ENCODE measurements at places on chromosomes 4 and X.

DNA sequence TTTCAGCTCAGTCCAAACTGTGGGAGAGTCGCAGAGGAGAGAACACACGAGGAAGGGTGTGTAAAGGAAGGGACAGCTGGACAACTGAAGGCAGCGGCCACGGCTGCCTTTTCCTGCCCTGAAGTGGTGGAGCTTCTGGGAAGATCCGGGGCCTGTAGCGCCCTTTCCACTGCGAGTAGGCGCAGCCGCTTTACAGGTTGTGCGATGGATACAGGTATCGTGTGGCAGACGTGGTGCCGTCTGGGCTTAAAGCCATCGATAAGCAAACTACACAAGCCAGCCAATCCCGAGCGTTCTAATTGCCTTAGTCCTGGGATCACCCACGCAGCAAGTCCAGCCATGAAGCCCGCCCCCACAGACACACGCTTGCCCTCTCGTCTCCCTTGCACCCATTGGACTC, 15.4 kb downstream of the NKX6-1 start:
- no peak overlapping the region for H3K27ac ChIP-seq
- DNase-seq = no peak
- no peaks in the 10 kb centered on the region for H3K36me3 ChIP-seq
- H3K27me3 ChIP-seq = no peaks in the 10 kb centered on the region
- no peaks in the 10 kb centered on the region for H3K4me1 ChIP-seq

GRCh38 chr4:149973181-149973580, 105.1 kb upstream of the DCLK2 start:
- no peak overlapping the region for H3K4me3 ChIP-seq

DNA sequence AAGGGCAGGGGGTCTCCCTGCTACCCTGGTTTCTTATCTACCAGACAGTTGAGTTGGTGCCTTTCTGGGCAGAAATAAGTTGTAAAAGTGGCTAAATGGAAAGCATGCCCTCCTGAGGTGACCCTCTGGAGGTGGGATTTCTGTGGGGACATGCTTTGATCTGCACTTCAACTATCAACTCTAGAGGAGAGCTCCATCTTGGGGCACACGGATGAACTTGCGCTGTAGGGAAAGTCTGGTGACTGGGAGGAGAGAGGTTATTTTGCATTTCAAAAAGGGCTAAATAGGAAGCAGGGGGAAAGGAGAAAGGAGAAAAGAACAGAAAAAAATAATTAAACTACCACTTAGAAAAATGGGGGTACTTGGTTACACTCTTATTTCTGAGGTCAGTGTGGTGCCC, 12.7 kb upstream of the RHOXF2B start:
- DNase-seq = no peak
- H3K27me3 ChIP-seq = no peaks in the 10 kb centered on the region
- H3K27ac ChIP-seq = no peak overlapping the region
- 0 out of 2 replicates have a peak, but pooled peaks cover 2% of the 10 kb centered on the region for H3K4me1 ChIP-seq
- H3K4me3 ChIP-seq = no peak overlapping the region
- H3K36me3 ChIP-seq = no peaks in the 10 kb centered on the region

DNA sequence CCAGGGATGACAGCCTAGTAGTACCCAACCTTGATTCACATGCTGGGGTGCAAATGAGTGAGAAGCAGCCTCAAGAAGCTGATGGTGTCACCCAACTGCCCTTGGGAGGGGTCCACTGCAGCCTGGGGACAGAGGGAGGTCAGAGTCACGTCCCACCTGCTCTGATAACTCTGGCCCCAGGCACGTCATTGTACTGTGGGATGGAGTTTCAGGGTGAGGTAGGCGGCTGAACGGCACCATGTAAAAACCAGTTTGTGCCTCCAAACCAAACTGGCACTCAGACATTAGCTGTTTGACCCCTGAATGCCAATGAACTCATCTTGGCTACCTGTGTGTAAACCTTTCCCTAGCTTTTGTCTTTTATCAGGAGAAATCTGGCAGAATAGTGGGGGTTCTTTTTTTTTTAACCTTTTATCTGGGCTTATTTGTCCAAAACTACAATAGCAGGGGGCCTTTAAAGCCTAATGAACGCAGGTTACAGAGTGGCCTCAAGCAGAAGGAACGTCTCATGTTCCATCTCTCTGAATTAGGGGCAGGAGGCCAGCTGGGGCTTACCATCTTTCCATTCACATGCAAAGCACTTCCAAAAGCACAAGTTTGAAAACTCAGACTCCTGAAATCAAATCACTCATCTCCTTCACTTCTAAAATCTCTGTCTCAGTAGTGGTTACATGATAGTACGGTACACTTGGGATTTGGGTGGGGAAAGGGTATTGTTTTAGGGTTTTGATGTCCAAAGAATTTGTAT, 89.4 kb downstream of the IRF2 start:
- peak; percentile 69 for DNase-seq
- H3K4me1 ChIP-seq = peaks cover 66% of the 10 kb centered on the region
- H3K27me3 ChIP-seq = no peaks in the 10 kb centered on the region
- peak overlapping the region; percentile 50 for H3K4me3 ChIP-seq
- H3K36me3 ChIP-seq = no peaks in the 10 kb centered on the region

DNA sequence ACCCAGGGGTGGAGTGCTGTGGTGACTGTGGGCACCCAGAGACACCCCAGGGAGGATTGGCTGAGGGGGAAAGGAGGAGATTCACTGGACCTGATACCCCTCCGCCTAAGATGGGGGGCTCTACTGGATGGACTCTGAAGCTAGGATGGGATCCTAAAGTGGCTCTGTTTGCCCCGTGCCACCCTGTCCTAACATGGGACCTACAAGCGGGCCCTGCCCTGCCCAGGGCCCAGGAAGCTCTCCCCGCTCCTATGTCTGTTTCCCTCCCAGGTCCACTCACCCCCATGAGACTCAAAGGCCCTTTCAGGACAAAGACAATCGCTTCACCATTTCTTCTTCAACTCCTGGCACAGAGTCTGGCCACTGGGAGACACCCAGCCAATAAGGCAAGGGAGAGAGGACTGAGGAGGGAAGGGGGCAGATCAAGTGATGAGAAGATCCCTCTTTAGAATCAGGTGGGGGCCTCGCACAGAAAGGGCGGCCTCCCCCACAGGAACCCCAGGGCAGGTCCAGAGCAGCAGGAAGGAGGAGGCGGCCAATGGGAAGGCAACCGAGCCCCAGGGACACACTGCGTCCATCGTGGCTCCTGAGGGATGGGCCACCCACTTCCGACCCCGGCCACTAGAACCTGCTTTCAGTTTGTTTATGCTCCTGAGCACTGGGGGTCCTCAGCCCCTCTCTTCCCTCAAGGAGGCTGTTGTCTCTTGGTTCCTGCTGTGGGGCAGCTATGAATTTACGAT, 155.4 kb downstream of the AFAP1 start:
- no peaks in the 10 kb centered on the region for H3K4me1 ChIP-seq
- DNase-seq = no peak
- H3K27ac ChIP-seq = no peak overlapping the region
- H3K36me3 ChIP-seq = no peaks in the 10 kb centered on the region

DNA sequence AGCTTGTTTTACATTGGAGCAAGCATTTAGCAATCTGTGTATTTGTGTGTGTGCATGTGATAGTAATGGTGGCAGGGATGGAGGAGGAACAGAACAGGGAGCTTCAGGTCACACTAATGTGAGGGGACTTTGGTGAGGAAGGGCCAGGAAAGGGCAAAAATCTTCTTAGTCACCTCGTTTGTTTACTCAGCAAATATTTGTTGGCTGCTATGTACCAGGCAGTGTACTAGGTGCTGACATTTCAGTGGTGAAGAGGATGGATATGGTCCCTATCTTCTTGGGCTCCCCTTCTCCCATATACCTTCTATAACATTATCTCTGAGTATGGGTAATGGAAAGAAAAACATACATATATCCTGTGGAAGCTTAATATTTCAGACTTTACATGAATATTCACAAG, 48.5 kb upstream of the HDAC8 start:
- no peak overlapping the region for H3K4me3 ChIP-seq
- no peak overlapping the region for H3K27ac ChIP-seq
- no peaks in the 10 kb centered on the region for H3K27me3 ChIP-seq

- H3K4me3 ChIP-seq = peak overlapping the region; percentile 84
- no peaks in the 10 kb centered on the region for H3K36me3 ChIP-seq
- peak; percentile 58 for DNase-seq
- H3K27me3 ChIP-seq = no peaks in the 10 kb centered on the region
- H3K4me1 ChIP-seq = peaks cover 10% of the 10 kb centered on the region
- peak overlapping the region; percentile 62 for H3K27ac ChIP-seq
Observed at GRCh38 chrX:16711893-16712547, 449 bp downstream of the CTPS2 start.

- no peaks in the 10 kb centered on the region for H3K4me1 ChIP-seq
- H3K27me3 ChIP-seq = no peaks in the 10 kb centered on the region
- no peak overlapping the region for H3K4me3 ChIP-seq
- H3K36me3 ChIP-seq = peaks cover 22% of the 10 kb centered on the region
Observed at GRCh38 chr4:1980561-1981041, 28.2 kb downstream of the NELFA start.

GRCh38 chr4:153705743-153706468, 21.8 kb downstream of the TLR2 start:
- no peak overlapping the region for H3K27ac ChIP-seq
- peak; percentile 50 for DNase-seq
- H3K4me1 ChIP-seq = no peaks in the 10 kb centered on the region
- no peak overlapping the region for H3K4me3 ChIP-seq
- H3K36me3 ChIP-seq = no peaks in the 10 kb centered on the region

GRCh38 chrX:101057093-101057714, 5.3 kb upstream of the TRMT2B start:
- H3K27ac ChIP-seq = no peak overlapping the region
- H3K27me3 ChIP-seq = no peaks in the 10 kb centered on the region
- no peaks in the 10 kb centered on the region for H3K36me3 ChIP-seq
- peak; percentile 48 for DNase-seq
- peaks cover 8% of the 10 kb centered on the region for H3K4me1 ChIP-seq

- no peak overlapping the region for H3K4me3 ChIP-seq
- no peak for DNase-seq
- H3K36me3 ChIP-seq = no peaks in the 10 kb centered on the region
Observed at GRCh38 chr4:2995546-2996265, 32.3 kb downstream of the GRK4 start.

GRCh38 chr4:35525192-35525978, 718.9 kb downstream of the ARAP2 start:
- no peak for DNase-seq
- no peaks in the 10 kb centered on the region for H3K36me3 ChIP-seq
- no peak overlapping the region for H3K4me3 ChIP-seq
- no peak overlapping the region for H3K27ac ChIP-seq

- H3K4me3 ChIP-seq = no peak overlapping the region
- no peaks in the 10 kb centered on the region for H3K36me3 ChIP-seq
Observed at GRCh38 chr4:172055046-172055445, 241.8 kb downstream of the GALNTL6 start.

DNA sequence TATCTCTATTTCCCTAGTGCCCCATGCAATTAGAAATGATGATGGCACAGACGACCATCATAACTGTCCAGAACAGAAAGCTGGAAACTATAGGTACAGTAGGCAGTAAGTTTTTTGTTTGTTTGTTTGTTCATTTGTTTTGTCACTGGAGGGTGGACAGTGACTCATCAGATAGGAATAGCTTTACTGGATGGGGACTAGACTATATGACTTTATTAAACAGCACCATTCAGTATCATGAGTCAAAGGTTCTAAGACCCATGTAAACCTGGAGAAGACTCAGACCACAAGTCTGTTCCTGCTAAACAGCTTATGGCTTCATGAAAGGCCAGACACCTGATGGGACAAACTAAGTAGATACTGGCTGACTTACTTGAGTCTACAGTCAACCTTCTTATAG, 38.4 kb downstream of the PLAC1 start:
- no peaks in the 10 kb centered on the region for H3K36me3 ChIP-seq
- H3K4me1 ChIP-seq = no peaks in the 10 kb centered on the region
- no peak overlapping the region for H3K27ac ChIP-seq
- H3K27me3 ChIP-seq = 0 out of 2 replicates have a peak, but pooled peaks cover 3% of the 10 kb centered on the region
